ENCODE measurements at places on chromosomes 4 and X. TPM values are rescaled to one million over a fixed set of nuclear protein-coding genes. Genes with fewer than 3 reads are reported as not detected.

DNA sequence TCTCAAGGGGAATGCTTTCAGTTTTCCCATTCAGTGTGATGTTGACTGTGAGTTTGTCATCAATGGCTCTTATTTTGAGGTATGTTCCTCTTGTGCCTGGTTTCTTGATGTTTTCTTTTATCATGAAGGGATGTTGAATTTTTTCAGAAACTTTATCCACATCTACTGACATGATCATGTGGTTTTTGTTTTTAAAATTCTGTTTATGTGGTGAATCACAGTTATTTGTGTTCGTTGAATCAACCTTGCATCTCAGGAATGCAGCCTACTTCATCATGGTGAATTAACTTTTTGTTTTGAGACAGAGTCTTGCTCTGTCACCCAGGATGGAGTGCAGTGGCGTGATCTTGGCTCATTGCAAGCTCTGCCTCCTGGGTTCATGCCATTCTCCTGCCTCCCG, 263.1 kb upstream of the KLF3 start:
- no peaks in the 10 kb centered on the region for H3K36me3 ChIP-seq
- H3K4me1 ChIP-seq, result no peaks in the 10 kb centered on the region
- H3K4me3 ChIP-seq, result no peak overlapping the region
- H3K27ac ChIP-seq, result no peak overlapping the region

GRCh38 chrX:40552768-40553167, 28.0 kb upstream of the ATP6AP2 start:
- H3K4me1 ChIP-seq, result no peaks in the 10 kb centered on the region
- DNase-seq, result no peak
- H3K4me3 ChIP-seq, result no peak overlapping the region

DNA sequence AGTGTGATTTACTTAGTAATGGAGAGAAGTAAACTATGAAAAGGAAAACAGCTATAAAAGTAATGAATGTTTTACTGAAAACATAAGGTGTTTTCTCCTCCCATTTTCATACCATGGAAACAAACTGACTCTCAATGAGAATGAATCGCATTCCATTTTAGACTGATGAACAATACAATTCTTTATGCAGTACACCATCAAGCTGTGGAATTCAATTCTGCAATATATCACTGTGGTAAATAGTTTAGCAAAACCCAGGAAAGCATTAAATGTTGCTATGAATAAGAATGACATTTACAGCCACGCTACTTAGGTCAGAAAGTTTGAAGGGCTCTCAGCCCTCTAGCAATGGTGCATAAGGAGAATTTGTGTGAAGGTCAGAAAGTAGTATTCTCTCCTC, 7.4 kb downstream of the DCAF8L2 start:
- no peaks in the 10 kb centered on the region for H3K4me1 ChIP-seq
- no peak overlapping the region for H3K4me3 ChIP-seq
- no peaks in the 10 kb centered on the region for H3K36me3 ChIP-seq
- no peak overlapping the region for H3K27ac ChIP-seq

DNA sequence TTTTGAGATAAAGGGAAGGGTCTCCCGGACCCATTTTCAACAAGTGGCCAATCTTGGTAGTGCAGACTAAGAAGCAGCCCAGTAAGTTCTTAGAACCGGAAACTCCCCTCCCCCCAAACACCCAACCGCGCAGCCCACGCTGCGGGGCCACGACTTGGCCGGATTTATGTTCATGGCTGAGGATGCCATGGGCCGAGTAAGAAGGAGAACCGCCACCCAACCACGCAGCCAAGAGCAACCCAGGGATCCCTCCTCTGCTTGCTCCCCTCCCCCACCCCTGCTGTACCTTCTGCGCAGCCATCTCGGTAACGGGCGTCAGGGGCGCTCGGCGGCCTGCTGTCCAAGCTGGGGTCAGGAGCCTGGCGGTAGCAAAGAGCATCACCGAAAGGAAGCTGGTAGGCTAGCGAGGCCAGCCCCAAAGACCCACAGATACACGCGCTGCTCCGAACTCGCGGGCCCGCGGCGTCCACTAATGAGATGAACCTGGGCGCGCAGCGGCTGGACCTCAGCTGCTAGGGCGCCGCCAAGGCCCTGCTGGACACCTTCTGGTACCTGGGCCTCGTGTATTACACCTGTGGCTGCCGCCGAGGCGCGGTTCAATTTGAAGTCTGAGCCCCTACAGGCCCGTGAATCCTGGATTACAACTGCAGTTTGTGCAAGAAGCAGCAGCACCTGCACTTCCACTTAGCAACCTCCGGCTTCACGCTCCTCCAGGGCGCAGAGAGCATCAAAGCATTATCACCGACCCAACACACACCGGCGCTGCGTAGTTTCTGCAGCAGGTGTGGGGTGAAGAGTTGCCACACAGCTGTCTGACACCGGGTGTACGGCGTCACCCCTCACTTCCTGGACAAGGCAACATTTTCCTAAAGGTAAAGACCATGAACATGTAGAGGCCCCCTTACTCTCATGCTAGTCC, 63.4 kb downstream of the NUDT10 start:
- H3K4me1 ChIP-seq, result peaks cover 32% of the 10 kb centered on the region
- H3K36me3 ChIP-seq, result no peaks in the 10 kb centered on the region
- DNase-seq, result peak; percentile 70

GRCh38 chr4:121375262-121375661, 5.6 kb downstream of the QRFPR start:
- peaks cover 4% of the 10 kb centered on the region for H3K4me1 ChIP-seq
- H3K27ac ChIP-seq, result no peak overlapping the region
- H3K4me3 ChIP-seq, result no peak overlapping the region
- no peaks in the 10 kb centered on the region for H3K36me3 ChIP-seq
- H3K27me3 ChIP-seq, result no peaks in the 10 kb centered on the region

GRCh38 chrX:85375333-85375738, 4.1 kb downstream of the POF1B start:
- no peak for DNase-seq
- H3K27ac ChIP-seq, result no peak overlapping the region
- H3K4me1 ChIP-seq, result no peaks in the 10 kb centered on the region
- H3K4me3 ChIP-seq, result no peak overlapping the region

- peak; percentile 14 for DNase-seq
- H3K4me1 ChIP-seq, result peaks cover 72% of the 10 kb centered on the region
- no peak overlapping the region for H3K4me3 ChIP-seq
Measured at GRCh38 chr4:101018836-101019235, 328.5 kb downstream of the PPP3CA start.

DNA sequence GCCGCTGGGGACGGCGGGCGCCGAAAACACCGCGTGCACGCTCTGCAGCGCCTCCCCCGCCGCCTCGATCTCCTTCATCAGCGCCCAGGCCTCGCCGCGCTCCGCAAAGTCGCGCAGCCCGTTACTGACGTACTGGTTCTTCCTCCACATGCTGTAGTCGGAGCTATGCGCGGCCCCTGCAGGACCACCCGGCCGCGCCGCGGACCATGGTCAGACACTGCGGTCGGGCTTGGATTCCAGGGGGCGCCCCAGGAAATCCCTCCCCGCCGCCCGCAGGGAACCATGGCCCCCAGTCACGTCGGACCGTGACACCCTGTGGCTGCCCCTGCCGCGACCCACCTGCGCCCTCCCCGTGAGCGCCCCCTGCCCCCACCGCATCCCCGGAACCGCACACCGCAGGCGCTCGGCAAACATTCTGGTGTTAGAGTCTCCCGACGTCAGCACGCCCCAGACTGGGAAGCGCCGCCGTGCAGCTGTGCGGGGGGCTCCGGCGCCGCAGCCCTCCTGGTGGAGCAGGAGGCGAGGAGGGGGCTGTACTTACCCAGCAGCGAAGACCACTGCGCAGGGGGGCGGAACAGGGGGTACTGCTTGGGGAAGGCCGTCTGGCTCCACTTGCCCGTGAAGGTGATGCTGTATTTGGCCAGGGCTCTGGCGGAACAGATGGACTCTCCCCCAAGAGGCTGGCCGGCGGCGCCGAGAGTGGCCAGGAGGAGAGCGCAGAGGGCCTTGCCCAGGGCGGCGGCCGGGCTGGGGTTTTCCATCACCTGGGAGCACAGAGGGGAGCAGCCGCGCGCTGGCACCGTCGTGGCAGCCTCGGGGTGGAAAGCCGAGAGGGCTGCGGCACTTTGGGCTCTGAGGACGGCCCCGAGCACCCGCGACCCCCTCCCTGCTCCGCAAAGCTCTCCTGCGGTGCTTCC, 814 bp downstream of the SPON2 start:
- no peaks in the 10 kb centered on the region for H3K36me3 ChIP-seq
- H3K4me1 ChIP-seq, result peaks cover 27% of the 10 kb centered on the region
- H3K27me3 ChIP-seq, result peaks cover 16% of the 10 kb centered on the region
- H3K4me3 ChIP-seq, result no peak overlapping the region
- no peak overlapping the region for H3K27ac ChIP-seq
- peak; percentile 57 for DNase-seq

- no peak overlapping the region for H3K27ac ChIP-seq
- no peaks in the 10 kb centered on the region for H3K27me3 ChIP-seq
- H3K4me3 ChIP-seq, result no peak overlapping the region
- H3K4me1 ChIP-seq, result no peaks in the 10 kb centered on the region
- DNase-seq, result no peak
- H3K36me3 ChIP-seq, result no peaks in the 10 kb centered on the region
Measured at GRCh38 chr4:101175896-101176676, 171.2 kb downstream of the PPP3CA start.

- no peak for DNase-seq
- no peaks in the 10 kb centered on the region for H3K27me3 ChIP-seq
- no peak overlapping the region for H3K4me3 ChIP-seq
- H3K27ac ChIP-seq, result no peak overlapping the region
Measured at GRCh38 chr4:143375326-143376073, 38.8 kb downstream of the GAB1 start.

GRCh38 chrX:75365243-75365975, 91.5 kb downstream of the UPRT start:
- no peaks in the 10 kb centered on the region for H3K27me3 ChIP-seq
- no peak overlapping the region for H3K4me3 ChIP-seq
- no peaks in the 10 kb centered on the region for H3K36me3 ChIP-seq

GRCh38 chr4:156558373-156559025, 413.1 kb downstream of the PDGFC start:
- no peak overlapping the region for H3K27ac ChIP-seq
- H3K27me3 ChIP-seq, result no peaks in the 10 kb centered on the region
- no peaks in the 10 kb centered on the region for H3K4me1 ChIP-seq
- H3K36me3 ChIP-seq, result no peaks in the 10 kb centered on the region

DNA sequence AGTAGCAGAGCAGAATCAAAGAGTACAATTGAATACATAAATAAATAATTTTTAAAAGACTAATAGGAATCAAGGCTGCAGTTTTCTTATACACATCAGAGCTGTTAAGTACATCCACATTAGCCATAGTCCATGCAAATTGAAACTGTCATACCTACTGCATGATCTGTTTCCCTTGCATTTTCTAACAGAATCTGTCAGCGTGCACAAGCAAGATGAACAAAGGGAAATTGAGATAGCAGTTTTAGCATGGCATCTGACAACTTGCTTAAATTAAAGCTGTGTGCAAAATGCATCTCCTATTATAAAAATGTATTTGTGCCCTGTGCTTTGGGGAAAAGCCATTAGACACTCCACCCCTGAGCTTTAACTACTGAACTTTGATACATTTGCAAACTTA, 703.5 kb upstream of the GRID2 start:
- no peak overlapping the region for H3K27ac ChIP-seq
- no peaks in the 10 kb centered on the region for H3K27me3 ChIP-seq
- no peak overlapping the region for H3K4me3 ChIP-seq

GRCh38 chr4:6192245-6192644, 8.1 kb downstream of the JAKMIP1 start:
- H3K4me3 ChIP-seq, result no peak overlapping the region
- no peaks in the 10 kb centered on the region for H3K27me3 ChIP-seq
- no peak overlapping the region for H3K27ac ChIP-seq
- H3K4me1 ChIP-seq, result peaks cover 4% of the 10 kb centered on the region

DNA sequence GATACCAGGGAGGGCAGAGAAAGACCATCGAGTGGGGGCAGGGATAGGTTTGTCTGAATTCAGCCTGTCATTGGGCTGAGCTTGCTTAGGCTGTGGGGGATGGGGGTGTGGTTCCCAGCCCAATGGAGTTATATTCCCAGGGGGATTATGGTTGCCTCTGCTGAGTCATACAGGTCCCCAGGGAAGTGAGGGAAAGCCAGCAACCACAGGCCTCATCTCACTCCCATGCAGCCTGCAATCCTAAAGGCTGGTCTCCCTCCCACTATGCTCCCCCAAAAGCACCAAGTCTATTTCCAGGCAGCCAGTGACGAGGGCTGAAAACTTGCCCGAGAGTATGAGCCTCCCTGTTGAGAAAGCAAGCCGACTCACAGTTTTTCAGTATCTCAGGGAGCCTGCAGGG, 39.3 kb downstream of the AFM start:
- no peaks in the 10 kb centered on the region for H3K4me1 ChIP-seq
- H3K4me3 ChIP-seq, result no peak overlapping the region
- no peaks in the 10 kb centered on the region for H3K27me3 ChIP-seq
- no peaks in the 10 kb centered on the region for H3K36me3 ChIP-seq
- H3K27ac ChIP-seq, result no peak overlapping the region

- H3K4me3 ChIP-seq, result peak overlapping the region; percentile 53
- H3K27ac ChIP-seq, result peak overlapping the region; percentile 75
- H3K36me3 ChIP-seq, result no peaks in the 10 kb centered on the region
- H3K4me1 ChIP-seq, result peaks cover 74% of the 10 kb centered on the region
- H3K27me3 ChIP-seq, result no peaks in the 10 kb centered on the region
- DNase-seq, result no peak
Measured at GRCh38 chr4:142567620-142568451, 278.3 kb downstream of the INPP4B start.

The F11 gene
- polyA plus RNA-seq, result not detected

- no peaks in the 10 kb centered on the region for H3K27me3 ChIP-seq
- H3K27ac ChIP-seq, result no peak overlapping the region
- no peak overlapping the region for H3K4me3 ChIP-seq
- H3K36me3 ChIP-seq, result no peaks in the 10 kb centered on the region
- H3K4me1 ChIP-seq, result no peaks in the 10 kb centered on the region
Measured at GRCh38 chr4:115852767-115853091, 739.3 kb upstream of the NDST4 start.

The NKX3-2 gene
- not detected for polyA plus RNA-seq

DNA sequence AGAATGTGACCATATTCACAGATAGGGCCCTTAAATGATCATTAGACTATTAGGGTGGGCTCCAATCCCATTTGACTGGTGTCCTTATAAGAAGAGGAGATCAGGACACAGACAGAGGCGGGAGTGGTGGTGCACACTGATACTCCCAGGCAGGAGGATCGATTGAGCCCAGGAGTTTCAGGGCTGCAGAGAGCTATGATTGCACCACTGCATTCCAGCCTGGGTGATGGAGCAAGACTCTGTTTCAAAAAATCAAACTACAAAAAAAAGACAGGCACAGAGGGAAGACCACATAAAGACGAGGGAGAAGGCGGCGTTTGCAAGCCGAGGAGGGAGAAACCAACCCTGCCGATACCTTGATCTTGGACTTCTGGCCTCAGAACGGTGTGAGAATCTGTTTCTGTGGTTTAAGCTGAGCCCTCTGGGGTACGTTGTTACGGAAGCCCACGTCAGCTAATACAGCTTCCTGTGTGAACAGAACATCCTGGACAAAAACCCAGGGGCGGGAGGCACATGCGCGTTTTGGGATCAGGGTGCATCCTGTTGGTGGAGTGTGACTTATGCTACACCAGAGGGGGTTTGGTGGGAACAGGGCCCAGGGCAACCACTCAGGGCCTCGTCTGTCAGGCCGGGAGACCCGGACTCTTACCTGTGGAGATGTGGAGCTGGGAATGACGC, 211.8 kb upstream of the PSAPL1 start:
- H3K27ac ChIP-seq, result no peak overlapping the region
- no peaks in the 10 kb centered on the region for H3K27me3 ChIP-seq
- H3K4me3 ChIP-seq, result no peak overlapping the region
- H3K4me1 ChIP-seq, result peaks cover 32% of the 10 kb centered on the region
- DNase-seq, result peak; percentile 16

The FAT1 gene
- not detected for polyA plus RNA-seq

The NHS gene
- not detected for polyA plus RNA-seq

GRCh38 chr4:37594099-37594498, 92.1 kb downstream of the RELL1 start:
- no peak for DNase-seq
- H3K36me3 ChIP-seq, result no peaks in the 10 kb centered on the region
- no peaks in the 10 kb centered on the region for H3K4me1 ChIP-seq
- H3K27me3 ChIP-seq, result no peaks in the 10 kb centered on the region
